Activated naive CD4-positive, alpha-beta T cell treated with anti-CD3 and anti-CD28 coated beads for 36 hours (primary cell): ENCODE measurements at places on chromosomes 1 and 21. TPM values are rescaled to one million over a fixed set of nuclear protein-coding genes. Genes with fewer than 3 reads are reported as not detected.

CYP4Z1 gene
- not detected for total RNA-seq

DNA sequence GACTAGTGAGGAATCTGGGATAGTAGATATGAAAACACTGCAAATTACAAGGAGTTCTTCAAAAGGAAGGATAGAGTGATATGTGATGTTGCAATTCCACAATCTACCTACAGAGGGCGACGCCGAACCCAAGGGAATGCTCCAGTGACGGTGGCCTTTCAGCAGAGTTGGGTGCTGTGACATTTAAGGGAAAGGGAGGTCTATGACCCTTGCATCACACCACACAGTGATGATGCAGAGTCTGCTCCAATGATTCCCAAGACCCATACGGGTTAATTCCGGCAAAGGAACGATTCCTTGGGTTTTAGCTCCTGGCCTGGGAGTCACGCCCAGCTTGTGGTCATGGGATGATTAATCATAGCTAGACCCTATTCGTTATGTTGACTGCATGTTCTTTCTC is 123.0 kb upstream of the IGSF21 start:
- peak; percentile 45 for DNase-seq
- peaks cover 15% of the 10 kb centered on the region for H3K27me3 ChIP-seq
- no peaks in the 10 kb centered on the region for H3K36me3 ChIP-seq
- H3K4me1 ChIP-seq: no peaks in the 10 kb centered on the region
- H3K27ac ChIP-seq: no peak overlapping the region

DNA sequence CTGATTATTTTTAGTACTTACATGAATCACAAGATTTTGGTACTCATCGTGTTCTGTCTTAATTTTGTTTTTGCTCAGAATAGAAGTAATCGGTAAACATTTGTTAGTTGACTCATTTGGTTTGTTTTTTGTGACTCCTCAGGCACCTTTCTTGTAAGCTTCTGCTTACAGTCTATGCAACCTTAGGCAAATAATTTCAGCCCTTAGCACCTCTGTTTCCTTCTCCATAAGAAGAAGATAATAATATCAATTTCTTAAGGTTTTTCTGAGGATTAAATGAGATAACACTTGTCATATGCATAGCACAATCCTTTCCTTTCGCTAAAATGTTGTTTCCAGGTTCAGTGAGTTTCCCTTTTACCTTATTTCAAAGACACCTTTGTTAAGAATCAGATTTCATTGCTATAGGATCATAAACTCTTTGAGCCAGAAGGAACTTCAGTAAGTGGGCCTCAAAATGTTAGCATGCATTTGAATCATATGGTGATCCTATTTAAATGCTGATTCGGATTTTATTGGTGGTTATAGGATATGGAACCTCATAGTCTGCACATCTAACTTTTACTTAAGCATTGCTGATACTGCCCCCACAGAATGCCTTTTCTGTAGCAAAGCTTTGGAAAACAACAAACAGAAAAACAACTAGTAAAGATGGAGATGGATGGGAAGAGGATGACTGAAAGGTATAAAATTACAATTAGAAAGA is 272.7 kb upstream of the CACYBP start:
- no peaks in the 10 kb centered on the region for H3K4me1 ChIP-seq
- no peak overlapping the region for H3K4me3 ChIP-seq
- no peaks in the 10 kb centered on the region for H3K27me3 ChIP-seq

DNA sequence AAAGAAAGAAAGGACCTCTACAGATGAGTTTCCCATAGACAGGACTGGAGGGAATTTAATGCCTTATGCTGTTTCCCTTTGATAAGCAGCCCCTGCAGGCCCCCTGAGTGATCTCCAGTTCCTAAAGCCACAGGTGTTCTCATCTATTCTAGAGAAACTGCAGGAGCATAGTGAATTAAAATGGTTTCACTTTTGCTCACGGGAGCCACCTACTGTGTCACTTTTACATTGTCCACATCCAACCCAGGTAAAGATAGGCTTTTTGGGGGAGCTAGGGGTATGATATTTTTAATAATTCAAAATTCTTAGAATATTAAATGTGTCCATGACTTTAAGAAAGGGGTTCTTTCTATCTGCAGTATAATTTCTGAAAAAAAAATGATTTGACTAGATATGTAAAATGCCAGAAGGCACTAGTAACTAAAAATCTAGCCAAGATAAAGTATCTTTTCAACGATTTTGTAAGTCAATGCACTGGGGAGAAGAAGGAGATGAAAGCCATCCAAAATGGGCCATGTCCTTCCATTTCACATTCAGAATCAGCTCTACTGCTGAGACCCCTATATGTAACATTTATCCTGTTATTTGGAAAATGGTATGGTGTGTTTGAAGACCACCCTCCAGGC is 267.3 kb upstream of the DUSP10 start:
- H3K4me3 ChIP-seq: no peak overlapping the region
- H3K27me3 ChIP-seq: no peaks in the 10 kb centered on the region
- DNase-seq: peak; percentile 47
- H3K36me3 ChIP-seq: no peaks in the 10 kb centered on the region
- no peak overlapping the region for H3K27ac ChIP-seq

- no peak for DNase-seq
- no peak overlapping the region for H3K27ac ChIP-seq
- no peaks in the 10 kb centered on the region for H3K36me3 ChIP-seq
- H3K27me3 ChIP-seq: peaks cover 6% of the 10 kb centered on the region
- no peak overlapping the region for H3K4me3 ChIP-seq
Observed at GRCh38 chr1:74592580-74593355, 80.4 kb upstream of the LRRC53 start.

DNA sequence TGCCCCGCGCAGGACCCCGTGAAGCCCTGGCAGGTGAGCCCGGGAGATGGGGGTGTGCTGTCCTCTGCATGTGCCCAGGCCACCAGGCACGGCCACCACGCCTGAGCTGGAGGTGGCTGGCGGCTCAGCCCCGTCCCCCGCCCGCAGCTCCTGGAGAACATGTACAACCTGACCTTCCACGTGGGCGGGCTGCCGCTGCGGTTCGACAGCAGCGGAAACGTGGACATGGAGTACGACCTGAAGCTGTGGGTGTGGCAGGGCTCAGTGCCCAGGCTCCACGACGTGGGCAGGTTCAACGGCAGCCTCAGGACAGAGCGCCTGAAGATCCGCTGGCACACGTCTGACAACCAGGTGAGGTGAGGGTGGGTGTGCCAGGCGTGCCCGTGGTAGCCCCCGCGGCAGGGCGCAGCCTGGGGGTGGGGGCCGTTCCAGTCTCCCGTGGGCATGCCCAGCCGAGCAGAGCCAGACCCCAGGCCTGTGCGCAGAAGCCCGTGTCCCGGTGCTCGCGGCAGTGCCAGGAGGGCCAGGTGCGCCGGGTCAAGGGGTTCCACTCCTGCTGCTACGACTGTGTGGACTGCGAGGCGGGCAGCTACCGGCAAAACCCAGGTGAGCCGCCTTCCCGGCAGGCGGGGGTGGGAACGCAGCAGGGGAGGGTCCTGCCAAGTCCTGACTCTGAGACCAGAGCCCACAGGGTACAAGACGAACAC is 1.8 kb downstream of the TAS1R3 start:
- no peaks in the 10 kb centered on the region for H3K4me1 ChIP-seq
- no peaks in the 10 kb centered on the region for H3K27me3 ChIP-seq
- H3K4me3 ChIP-seq: no peak overlapping the region
- no peak for DNase-seq
- H3K27ac ChIP-seq: no peak overlapping the region
